Stimulated activated CD4-positive, alpha-beta T cell treated with anti-CD3 and anti-CD28 coated beads, Interleukin-1b, Interleukin-23, amount 100 ng/mL, for 1 hour (primary cell): ENCODE measurements at places on chromosomes 16 and 17.

DNA sequence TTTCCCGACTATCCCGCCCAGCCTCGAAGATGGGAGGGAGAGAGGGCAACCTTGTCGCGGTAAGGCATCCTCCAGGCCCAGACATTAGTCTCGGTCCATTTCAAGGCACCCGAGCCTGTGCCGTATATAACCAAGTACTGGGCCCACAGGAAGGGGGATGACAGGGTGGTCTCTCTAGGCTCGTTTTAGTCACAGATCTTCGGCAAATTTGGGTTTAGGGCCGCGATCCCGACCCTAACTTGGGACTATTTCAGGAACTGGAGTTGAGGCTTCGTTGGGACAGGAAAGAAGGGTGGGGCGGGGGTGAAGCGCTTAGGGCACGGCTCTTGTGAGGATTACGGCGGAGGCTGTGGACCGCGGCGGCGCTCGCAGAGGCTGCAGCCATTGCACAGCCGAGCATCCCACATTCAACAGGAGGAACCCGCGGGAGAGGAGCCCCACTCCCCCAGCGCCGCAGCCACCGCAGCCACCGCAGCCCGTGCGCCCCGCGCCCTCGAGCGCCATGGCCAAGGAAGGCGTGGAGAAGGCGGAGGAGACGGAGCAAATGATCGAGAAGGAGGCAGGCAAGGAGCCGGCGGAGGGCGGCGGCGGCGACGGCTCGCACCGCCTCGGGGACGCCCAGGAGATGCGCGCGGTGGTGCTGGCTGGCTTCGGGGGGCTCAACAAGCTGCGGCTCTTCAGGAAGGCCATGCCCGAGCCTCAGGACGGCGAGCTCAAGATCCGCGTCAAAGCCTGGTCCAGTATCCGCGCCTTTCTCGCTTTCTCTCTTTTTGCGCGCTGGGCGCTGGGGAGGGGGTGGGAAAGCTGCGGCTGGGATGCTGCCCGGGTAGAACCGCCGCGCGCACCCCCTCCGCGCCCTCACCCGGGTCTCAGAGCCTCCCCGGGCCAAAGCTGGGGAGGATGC, at the start of gene VAT1L:
Gene VAT1L (plus strand): TSS at position 384 of the 904 bp plus-strand sequence. CDS start 119 bp downstream, at position 503.
- no peak for DNase-seq

- DNase-seq, result no peak
These were observed 49.5 kb downstream of the SRCIN1 start for GRCh38 chr17:38556239-38556638.

GRCh38 chr16:17379121-17379571, 91.6 kb downstream of the XYLT1 start:
- DNase-seq, result no peak

GRCh38 chr17:82101301-82101715, 3.3 kb upstream of the FASN start:
- DNase-seq, result no peak

GRCh38 chr16:88626646-88627045, 11.7 kb upstream of the IL17C start:
- DNase-seq, result no peak

DNA sequence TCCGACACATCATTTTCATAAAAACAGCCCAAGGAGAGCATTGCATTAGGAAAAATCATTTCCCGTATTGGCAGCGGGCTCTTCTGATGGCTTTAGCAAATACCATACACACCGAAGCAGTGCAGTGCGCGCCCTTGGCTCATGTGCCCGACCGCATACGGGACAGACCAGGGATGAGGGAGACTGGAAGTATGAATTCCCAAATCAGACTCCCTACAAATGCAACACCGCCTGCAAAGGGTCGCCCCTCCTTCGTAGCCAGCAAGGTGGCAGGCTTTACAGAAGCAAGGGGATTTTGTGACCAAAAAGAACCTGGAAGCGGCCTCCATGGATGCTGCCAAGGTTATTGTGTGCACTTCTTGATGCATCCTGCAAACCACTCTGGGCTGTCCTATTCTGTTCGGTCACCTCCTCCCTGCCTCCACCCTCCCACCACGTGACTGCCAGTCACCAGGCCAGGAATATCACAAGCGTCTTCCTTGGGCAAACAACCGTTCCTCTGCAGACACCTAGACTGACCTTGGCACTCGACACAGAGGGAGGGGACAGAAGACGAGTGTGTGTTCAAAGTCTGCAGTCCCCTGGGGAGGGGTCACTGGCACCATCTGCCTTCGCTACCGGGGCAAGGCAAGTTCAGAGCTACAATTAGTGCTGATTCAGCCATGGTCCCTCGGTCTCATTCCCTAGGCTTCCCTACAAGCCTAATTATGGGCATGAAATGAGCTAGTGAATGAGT, 460.4 kb downstream of the SLC39A11 start:
- no peak for DNase-seq

GRCh38 chr17:43456661-43457361, 27.0 kb upstream of the DHX8 start:
- DNase-seq, result no peak

- DNase-seq, result no peak
These were observed 74.6 kb downstream of the KSR1 start for GRCh38 chr17:27530764-27531391.

GRCh38 chr17:8162997-8163977, 539 bp upstream of the VAMP2 start:
- no peak for DNase-seq

GRCh38 chr17:28901866-28902818, 737 bp downstream of the DHRS13 start:
- no peak for DNase-seq

GRCh38 chr16:6157806-6158205, 1060.2 kb upstream of the EEF2KMT start:
- no peak for DNase-seq

DNA sequence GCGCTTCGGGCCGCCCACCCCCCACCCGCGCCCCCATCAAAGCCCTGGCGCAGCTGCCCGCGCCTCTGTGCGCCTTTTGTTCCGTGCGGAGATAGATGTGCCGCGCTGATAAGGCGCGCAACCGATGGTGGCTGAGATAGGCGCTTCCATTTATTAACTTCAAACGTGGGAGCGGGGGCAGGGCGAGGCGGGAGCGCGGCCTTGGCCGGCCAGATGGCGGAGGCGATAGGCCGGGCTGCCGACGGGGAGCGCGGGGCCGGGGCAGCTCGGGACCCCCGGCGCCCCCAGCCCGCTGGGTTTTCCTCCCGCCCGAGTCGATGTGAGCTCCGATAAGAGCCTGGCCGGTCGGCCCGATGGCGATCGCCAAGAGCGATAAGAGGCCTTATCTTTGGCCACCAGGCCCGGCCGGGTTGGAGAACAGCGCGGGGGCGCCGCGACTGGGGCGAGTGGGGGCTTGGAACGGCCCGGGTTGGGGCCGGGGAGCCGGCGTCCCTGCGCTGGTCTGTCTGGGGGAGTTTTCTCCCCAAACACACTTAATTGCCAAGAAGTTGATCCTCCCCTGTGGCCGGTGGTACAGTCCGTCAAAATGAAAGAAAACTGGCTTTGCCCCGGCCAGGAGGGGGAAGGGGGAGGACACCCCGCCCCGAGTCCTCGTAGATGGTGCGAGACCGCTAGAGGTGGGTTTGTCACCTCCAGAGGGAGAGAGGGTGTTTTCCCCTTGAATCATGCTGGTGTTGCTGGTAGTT, 2.7 kb downstream of the ZFPM1 start:
- no peak for DNase-seq

DNA sequence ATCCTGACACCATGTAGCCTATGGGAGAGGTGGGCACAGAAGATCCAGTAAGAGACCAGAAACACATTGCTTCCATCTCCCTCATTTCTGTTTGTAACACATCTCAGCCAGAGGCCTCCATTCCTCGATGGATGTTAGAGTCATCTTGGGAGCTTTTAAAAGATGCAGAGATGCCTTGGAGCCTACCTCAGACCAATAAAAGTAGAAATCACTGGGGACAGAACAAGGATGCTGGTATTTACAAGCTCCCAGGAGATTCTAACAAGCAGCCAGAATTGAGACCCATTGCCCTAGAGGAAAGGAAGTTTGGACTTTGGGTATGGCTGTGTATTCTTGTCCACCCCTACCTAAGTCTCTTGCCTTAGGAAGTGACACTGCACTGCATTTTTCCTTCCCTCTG, 40.8 kb downstream of the HS3ST3A1 start:
- DNase-seq, result no peak

DNA sequence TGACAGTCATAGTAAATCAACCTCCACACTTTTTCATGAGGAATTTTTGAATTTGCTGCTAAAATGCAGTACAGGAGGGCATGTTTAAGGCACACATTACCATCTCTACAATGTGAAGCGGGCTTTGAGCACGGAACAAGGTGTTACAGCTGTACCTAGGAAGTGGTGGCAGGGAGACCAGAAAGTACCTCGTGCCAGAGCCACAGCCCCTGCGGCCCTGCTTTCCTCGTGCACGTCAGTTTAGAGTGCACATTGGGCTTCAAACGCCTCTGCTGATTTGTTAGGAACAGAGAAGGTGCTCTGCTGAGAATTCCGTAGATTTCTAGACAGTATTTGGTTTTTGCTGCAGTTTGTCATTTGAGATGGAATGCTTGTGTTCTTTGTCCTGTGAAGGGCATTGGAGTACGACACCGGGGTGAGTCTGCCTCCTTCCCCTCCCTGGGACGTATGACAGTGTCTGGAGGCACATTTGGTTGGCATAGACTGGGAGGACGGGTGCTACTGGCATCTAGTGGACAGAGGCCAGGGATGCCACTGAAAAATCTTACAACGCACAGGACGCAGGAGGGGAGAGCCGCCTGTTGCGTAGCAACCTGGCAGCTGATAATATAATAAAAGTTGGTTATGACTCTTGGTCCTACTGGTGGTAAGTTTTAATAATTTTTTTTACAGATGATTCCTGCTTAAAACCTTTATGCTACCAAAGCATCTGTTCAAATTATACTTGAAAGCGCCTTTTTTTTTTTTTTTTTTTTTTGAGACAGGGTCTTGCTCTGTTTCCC, 9.1 kb downstream of the FOXK2 start:
- no peak for DNase-seq

DNA sequence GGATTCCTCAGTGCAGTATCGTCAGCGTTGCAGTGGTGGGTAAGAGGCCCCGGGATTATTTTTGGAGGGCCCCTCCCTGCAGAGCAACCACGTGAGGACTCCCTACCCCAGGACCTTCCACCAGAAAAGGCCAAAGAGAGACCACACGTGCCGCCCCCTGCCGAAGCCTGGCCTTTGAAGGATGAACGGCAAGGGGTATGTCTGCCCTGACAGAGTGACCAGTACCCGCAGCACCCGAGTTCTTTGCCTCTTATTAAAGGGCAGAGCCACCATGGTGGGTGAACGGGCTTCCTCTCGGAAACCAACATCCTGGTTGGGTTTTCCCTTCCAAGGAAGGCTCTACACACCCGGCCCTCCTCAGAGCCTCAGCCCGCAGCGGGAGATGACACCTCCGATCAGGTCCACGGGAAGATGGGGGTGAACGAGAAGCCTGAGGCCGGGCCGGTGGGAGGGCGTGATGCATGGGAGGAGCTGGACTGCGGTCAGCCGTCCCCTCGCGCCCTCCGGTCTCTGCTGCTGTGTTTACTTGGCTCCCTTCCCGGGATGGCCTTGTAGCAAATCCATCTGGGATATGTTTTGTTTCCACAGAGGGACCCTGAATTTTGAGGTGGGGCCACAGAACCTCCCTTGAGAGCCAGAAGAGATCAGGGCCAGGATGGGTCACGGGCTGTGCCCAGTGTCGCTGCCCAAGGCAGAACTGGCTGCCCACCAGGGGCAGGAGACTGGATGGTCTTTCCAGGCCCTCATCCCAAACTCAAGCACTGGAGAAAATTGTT, 49.1 kb downstream of the TBC1D16 start:
- DNase-seq, result no peak

DNA sequence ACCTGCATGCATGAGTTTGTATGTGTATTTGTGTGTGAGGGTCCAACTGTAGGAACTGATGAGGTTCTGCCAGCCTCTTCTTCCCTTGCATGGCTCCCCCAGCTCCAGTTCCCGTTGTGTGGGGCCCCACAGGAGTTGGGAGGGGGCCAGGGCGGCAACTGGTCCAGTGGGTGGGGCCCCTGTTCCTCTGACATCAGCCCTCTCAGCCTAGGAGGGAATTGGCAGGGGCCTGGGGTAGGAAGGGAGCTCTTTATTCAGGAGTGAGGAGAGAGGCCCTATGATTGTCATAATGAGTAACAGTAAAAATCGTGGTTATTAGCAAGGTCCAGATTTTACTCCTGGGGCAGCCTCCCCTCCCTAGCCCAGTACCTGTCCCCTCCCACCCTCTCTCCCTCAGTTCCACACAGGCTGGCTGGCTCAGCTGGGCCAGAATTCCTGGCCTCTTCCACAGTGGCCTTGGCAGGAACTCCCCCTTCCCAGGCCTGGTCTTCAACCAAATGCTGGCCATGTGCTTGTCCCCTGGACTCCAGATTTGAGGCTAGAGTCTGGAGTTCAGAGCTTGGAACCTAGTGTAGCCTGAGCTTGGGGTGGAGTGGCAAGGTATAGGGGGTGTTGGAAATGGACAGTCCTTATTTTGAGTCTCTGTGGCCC, 18.9 kb downstream of the RARA start:
- DNase-seq, result no peak

GRCh38 chr16:67820608-67821259, 14.0 kb downstream of the TSNAXIP1 start:
- DNase-seq, result no peak

DNA sequence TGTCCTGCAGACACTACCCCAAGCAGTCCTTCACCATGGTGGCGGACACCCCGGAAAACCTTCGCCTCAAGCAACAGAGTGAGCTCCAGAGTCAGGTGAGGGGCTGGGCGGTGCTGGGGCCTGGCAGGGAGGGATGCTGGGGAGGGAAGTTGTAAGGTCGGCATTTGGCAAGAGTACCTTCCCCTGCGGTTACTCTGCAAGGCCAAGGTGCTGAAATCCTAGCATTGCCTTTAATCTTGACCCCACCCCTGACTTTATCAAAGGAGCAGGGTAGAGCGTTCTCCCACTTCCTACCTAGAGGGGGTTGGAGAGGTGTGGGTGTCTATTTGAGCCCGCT, 20.5 kb downstream of the LASP1 start:
- no peak for DNase-seq

GRCh38 chr16:73015612-73016487, 32.1 kb downstream of the ZFHX3 start:
- DNase-seq, result no peak

DNA sequence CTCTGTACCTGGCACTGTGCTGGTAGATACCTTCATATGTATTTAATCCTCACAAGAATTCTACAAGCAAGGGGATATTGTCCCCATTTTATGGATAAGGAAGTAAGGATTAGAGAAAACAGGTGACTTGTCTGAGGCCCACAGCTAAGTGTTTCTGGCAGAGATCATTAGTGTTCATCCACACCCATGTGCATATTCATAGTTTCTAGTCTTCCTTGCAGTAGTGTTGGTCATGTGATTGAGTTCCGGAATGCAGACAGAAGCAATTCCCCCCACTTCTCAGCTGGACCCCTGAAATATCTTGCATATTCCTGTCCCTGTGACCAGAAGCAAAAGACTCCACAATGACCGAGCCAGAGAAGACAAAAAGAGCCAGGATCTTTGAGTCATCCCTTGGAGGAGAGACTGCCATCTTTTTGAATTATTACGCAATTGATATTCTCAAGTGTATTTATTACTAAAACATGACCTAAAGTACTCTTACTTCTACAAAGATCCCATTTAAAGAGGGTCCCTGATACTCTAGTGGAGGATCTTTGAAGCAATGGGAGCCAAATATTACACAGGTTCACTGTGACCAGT, 43.4 kb downstream of the SOX9 start:
- no peak for DNase-seq

GRCh38 chr17:79031996-79032875, 8.3 kb downstream of the C1QTNF1 start:
- no peak for DNase-seq

GRCh38 chr17:53313746-53314145, 509.0 kb upstream of the KIF2B start:
- no peak for DNase-seq
